ENCODE measurements at places on chromosomes 2 and 18.

DNA sequence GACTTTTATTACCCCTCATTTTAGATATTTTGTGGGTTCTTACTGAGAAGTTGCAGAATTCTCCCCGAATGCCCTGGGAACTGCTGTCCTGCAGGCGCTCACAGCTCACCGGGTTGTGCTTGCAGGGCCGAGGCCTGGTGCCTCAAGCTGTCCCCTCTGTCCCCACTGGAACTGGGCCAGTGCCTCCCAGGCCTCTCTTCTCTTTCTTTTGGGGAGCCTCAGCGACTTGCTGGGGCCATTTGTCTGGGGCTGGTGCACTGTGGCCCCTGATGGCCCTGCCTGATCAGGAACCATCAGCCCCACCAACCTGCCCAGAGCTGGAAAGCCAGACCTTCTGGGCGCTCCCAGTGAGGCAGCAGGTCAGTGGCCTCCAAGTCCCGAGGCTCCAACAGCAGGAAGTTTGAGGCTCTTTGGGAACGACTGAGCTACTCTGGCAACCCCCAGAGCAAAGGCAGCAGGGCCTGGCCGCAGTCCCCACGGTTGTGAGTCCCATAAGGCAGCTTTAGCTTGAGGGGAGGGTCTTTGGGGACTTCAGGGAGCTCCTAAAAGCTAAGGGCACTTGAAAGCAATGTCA is 14.7 kb upstream of the NEU4 start:
- no peak for DNase-seq

DNA sequence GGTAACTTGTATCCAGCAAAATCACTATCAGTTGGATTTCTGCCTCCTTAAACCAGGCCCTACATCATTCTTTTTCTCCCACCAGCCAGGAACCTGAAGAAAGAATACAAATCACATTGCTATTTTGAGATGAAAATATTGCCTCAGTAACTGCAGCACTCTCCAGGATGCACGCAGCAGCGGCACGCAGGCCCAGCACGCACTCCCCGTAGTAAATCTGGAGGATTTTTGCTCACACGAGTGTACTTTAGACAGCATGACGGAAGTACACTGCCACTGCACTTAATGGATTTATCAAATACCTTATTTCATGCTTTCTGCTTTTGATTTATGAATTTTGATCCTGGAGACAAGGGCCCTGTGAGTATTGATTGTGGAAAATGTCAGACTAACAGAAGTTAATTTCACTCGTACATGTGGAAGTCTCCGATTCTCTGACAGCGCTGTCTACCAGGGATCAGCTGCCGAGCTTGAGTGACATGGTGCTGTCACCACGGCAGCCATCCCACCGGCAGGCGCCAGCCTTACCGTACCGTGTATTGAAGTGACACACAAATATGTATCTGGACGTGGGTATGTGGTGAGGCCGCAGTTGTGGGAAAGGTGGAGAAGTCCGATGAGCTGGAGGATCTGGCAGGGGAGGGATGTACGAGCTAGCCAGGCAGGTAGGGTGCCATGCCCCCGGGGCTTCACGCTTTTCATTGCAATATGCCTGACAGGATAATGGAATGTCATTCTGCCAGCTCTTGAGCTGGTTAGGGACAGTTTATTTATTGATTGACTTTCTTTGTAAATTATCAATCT is 863.7 kb downstream of the GALR1 start:
- no peak for DNase-seq

DNA sequence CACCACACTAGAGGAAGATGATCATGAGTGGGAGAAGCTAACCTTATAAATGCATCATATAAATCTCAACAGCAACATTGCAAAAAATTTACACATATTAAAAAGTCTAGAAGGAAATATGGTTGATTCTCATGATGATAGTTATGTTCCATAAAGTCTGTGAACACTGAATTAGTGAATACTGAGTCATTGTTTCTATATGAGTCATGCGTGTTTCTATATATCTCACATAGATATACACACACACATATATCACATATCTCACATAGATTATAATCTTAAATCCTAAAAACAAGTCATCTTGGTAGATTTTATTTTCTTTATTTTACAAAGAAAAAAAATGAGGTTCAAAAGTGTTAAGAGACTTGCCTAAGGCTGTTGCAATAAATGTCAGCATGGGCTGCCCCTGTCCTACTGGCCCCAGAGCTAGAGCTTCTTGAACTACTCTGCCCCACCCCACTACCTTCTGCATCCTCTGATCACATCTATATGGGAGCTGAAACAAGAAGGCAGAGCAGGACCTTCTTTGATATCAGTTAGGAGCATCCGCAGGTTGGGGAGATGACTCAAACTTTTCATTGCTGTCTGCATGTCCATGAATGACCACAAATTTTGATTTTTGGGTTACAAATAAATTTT is 81.8 kb upstream of the ADAM23 start:
- no peak for DNase-seq

- no peak for DNase-seq
Measured at GRCh38 chr2:128716299-128716721, 397.6 kb upstream of the HS6ST1 start.
